ENCODE measurements at places on chromosomes 5 and 9.

- no peak for DNase-seq
These were observed 5.4 kb downstream of the RGS3 start for GRCh38 chr9:113468716-113469448.

DNA sequence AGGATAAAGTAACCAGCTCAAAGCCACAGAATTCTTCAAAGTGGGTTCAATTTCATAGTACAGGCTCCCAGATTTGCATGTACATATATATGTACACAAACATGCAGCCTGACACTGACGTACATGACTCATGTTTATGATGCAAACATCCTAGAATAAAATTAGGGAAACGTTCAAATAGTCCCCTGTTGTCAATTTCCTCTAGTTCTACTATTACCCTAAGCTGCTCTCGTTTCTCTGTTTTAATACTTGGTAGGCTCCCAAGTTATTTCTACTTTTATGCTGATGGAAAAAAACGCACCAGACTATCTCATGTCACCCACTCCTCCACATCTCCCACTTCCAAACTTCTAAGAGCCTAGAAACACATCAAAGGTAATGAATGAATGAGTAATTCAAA lies 229.7 kb downstream of the EPB41L4A start:
- DNase-seq, result no peak

DNA sequence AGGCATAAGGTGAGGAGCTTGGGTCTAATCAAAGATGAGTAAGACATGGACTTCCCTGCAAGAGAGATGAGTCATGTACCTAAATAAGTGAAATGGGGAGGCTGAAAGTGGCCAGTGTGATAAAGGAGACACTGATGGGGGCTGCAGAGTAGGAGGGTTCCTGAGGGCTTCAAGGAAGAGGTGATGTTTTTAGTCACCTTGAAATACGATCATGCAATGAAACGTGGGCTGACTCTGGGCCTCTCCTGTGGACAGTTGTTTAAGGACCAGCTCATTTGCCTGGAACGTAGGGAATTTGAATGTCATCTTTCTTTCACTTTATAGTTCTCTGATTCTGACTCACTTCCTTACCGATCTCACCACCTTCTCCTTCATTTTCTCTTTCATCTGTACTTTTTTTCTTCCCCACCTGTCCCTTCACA lies 49.6 kb upstream of the CPLX2 start:
- DNase-seq, result no peak

DNA sequence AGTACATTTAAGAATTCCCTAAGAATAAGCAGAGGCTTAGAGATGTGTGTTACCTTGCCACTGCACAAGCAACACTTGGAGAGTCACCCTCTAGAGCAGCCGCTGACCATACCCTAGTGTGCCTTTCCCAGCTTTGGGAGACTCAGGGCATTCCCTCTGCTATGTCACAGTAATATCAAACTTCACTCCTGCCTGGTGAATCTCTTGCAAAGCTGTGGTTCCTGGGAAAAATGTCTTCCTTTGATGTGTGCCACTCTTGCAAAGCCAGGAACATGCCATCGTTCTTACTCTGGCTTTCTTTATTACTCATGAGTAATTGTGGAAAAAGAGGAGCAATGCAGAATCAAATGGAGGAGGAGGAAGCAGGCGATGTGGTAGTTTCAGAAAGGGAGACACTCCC lies 173.2 kb downstream of the CCDC192 start:
- no peak for DNase-seq

- no peak for DNase-seq
These were observed 48.2 kb downstream of the P4HA2 start for GRCh38 chr5:132179405-132179804.

GRCh38 chr5:94711785-94712184 lies 93.3 kb downstream of the SLF1 start:
- no peak for DNase-seq

GRCh38 chr9:124527781-124528180 lies 20.6 kb upstream of the NR5A1 start:
- DNase-seq, result no peak

DNA sequence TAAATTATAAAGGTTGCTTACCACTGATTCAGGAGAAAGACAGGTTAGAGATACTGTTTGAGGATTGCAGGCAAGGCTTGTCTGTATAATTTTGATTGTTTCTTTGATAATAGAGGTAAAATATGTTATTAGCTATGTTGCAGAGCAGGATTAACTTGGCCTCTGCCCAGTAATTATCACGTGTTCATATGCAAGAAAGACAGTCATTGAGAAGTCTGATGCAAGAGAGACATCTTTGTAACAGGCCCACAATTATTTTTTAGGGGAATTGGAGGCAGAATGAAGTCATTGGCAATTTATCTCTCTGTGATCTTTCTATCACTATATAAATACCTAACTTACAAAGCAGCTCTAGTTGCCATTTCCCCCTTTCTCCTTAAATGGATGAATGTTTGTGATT lies 46.0 kb downstream of the SLC44A1 start:
- DNase-seq, result no peak

GRCh38 chr9:35028341-35028740 lies 38.8 kb downstream of the DNAJB5 start:
- DNase-seq, result no peak

DNA sequence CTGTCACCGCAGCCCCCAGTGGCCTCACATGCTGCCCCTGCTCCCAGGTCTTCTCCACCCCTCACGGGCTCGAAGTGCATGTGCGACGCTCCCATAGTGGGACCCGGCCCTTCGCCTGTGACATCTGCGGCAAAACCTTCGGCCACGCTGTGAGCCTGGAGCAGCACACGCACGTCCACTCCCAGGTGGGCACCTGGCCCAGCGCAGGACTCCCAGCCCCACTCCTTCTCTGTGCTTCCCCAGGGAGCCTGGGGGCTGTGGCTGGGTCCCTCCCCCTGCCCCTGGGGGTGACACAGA lies 10.5 kb downstream of the GFI1B start:
- DNase-seq, result no peak

- no peak for DNase-seq
These were observed 52.4 kb downstream of the ZNF354C start for GRCh38 chr5:179112469-179113142.

- no peak for DNase-seq
These were observed 7.7 kb downstream of the PLGRKT start for GRCh38 chr9:5429873-5430564.

- no peak for DNase-seq
These were observed 240.3 kb downstream of the TLE4 start for GRCh38 chr9:79812099-79812498.

- no peak for DNase-seq
These were observed 185.9 kb upstream of the RASA1 start for GRCh38 chr5:87081511-87082372.

DNA sequence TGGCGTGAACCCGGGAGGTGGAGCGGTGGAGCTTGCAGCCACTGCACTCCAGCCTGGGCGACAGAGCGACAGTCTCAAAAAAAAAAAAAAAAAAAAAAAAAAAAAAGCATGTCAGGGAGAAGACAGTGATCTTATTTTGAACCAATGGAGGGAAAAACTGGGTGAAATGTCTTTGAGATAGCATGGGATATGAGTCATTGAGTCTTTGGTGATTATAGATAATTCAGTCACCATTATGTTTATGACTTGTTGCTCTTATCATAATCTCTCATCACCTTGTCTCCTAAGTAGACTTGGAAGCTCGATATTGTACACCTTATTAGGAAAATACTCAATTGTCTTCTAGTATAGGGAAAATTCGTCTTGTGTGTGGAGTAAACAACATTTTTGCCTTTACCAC lies 55.1 kb upstream of the KDM4C start:
- DNase-seq, result no peak

- DNase-seq, result no peak
These were observed 22.9 kb downstream of the CDK7 start for GRCh38 chr5:69257577-69257976.

DNA sequence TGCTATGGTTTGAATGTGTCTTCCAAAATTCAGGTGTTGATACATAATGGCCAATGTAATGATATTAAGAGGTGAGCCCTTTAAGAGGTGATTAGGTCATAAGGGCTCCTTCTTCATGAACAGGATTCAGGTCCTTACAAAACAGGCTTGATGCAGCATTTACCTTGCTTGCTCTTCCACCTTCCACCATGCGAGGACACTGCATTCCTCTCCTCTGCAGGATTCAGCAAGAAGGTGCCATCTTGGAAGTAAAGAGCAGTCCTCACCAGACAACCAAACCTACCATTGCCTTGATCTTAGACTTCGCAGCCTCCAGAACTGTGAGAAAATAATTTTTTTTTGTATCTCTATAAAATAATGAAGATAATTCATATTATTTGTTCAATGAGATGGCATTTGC lies 314.0 kb upstream of the SMARCA2 start:
- no peak for DNase-seq

Measured in activated T-helper 1 cell treated with Interleukin-2 at 50 U/mL for 16 hours (primary cell).